Cerebellar nuclear complex (tissue), 1 donor: ENCODE measurements at places on chromosomes 13 and 19.

DNA sequence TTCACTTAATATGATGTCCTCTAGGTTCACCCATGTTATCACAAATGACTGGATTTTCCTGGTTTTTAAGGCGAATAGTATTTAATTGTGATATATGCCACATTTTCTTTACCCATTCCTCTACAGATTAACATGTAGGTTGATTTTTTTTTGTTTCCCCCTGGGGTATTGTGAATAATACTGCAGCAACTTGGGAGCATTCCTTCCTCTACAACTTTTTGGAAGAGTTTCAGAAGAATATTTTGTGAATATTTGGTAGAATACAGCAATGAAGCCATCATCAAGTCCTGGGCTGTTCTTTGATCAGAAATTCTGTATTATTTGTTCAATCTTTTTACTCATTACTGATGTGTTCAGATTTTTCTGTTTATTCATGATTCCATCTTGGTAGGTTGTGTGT, 5.6 kb upstream of the ZNF331 start:
- no peak for DNase-seq

DNA sequence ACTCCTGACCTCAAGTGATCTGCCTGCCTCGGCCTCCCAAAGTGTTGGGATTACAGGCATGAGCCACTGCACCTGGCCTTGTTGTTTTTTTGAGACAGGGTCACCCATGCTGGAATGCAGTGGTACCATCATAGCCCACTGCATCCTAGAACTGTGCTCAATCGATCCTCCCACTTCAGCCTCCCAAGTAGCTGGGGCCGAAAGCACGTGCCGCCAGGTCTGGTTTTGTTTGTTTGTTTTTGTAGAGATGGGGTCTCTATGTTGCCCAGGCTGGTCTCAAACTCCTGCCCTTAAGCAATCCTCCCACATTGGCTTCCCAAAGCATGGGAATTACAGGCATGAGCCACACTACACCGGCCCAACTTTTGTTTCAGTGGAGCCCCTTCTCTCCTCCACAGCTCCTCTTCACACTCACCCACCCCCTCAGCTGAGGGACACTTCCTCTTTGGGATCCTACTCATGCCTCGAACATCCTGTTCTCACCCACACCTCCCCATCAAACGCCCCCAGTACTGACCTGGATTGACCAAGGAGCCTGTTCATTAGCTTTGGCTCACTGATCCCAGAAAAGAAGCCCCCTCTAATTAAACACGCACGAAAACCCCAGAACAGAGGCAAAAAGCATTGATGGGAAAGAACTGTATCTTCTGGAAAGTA, 12.8 kb upstream of the CERS4 start:
- no peak for DNase-seq

DNA sequence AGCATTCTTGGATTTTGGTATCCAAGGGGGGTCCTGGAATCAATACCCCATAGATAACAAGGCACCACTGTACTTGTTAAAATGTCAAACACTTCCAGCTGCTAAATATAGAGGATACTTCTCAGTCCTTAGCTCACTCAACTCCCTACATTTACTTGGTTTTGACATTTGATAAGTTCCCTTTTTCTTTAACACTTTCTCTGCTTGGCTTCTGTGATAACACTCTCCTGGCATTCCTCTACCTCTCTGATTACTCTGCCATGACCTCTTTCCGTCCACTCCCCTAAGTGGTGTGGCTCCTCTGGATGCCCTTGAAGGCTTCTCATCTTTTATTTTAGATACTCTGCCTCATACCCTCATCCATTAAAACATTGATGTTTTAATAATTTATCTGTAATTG, 65.2 kb downstream of the MICU2 start:
- no peak for DNase-seq

GRCh38 chr13:41546372-41547190, 89.2 kb downstream of the RGCC start:
- DNase-seq: no peak

DNA sequence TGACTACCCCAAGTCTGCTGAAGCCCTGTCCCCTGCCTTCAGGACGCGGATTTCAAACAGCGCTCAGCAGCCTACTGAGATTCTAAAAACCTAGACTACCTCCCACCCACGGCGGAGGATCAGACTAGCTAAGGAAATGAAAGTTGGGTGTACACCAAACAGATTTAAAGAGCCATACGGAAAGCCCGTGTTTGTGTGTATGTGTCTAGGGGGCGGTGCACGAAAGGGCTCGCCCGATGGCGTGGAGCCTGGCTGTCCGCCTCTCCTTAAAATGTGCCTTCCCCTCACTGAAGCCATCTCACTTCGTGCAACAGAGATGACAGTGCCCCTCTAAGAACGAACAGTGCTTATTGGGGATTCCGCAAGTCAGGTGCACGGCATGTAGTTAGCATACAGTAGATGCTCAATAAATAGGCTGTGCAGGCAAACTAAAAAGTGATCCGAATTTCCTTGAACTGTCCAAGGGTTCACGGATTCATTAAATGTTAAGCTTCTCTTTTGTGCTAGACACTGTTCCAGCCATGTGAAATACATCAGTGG, 639 bp downstream of the LENG1 start:
- DNase-seq: no peak

DNA sequence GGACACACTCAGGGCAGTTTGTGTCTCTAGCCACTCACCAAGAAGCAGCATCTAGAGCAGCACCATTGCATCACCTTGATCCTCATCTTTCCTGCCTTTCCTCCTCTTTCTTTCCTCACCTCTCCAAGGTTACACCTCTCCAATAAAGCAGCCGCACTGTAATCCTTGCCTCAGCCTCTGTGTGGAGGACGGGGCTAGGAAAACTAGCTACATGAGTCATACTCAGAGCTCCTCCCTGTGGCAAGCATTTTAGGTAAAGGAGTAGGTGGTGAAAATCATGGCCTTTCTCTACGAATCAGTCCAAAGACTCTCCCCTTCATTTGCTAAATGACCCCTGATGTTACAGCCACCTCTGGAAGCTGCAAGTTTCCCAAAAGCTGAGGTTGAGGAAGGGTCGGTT, 108.9 kb downstream of the DNAJC15 start:
- no peak for DNase-seq
